Fibroblast of skin of right biceps (primary cell): ENCODE measurements at places on chromosomes 2 and 18.

- no peak for DNase-seq
These were observed 129.0 kb downstream of the EVA1A start for GRCh38 chr2:75431763-75432162.

GRCh38 chr2:126399001-126399400 is 257.0 kb upstream of the GYPC start:
- no peak for DNase-seq

GRCh38 chr2:39693245-39693644 is 27.5 kb downstream of the TMEM178A start:
- DNase-seq, result no peak

DNA sequence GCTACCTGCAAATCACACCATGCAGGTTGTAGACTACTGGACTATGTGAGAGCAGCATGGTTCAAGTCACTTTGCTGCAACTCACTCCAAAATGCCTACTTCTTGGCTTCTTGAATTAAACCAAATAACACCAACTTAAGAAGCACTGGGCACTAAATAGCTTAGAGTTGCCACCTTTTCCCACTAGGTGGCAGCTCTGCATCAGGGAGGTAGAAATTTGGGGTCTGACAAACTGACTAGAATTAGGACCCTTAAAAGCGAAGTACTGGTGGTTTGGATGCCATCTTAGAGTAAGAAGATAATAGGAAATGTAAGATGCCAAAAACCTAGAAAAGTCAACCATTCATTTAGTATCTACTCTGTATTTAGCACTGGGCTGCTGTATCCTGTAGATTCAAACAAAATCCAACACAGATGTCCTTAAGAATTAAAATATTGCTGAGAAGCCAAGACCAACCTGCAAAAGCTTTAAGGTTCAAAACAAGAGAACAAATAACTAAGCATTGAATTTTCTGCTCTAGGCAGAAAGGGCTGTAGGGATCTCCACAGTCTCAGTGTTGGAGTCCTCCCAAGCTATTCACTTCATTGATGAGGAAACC is 65.5 kb downstream of the CCBE1 start:
- DNase-seq, result peak; percentile 51

DNA sequence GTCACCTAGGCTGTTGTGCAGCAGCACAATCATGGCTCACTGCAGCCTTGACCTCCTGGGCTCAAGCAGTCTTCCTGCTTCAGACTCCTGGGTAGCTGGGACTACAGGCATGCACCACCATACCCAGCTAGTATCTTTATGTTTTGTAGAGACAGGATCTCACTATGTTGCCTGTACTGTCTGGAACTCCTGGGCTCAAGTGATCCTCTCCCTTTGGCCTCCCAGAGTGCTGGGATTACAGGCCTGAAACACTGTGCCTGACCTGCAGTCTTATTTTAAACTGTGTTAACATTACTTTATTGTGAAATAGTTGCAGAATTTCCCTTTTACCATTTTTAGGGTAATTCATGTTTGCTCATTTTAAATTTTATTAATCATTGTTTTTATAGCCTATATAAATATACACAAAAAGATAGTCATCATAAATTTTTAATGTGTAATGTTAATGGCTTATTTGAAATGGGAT is 24.6 kb downstream of the EML4 start:
- DNase-seq, result no peak

- no peak for DNase-seq
These were observed 523.5 kb upstream of the ZEB2 start for GRCh38 chr2:145043399-145043834.

- no peak for DNase-seq
These were observed 17.1 kb downstream of the RBM44 start for GRCh38 chr2:237815637-237816036.

GRCh38 chr2:228615496-228615895 is 434.0 kb upstream of the SPHKAP start:
- DNase-seq, result peak; percentile 51

- DNase-seq, result peak; percentile 91
These were observed 564.4 kb downstream of the ZEB2 start for GRCh38 chr2:143955401-143956065.

DNA sequence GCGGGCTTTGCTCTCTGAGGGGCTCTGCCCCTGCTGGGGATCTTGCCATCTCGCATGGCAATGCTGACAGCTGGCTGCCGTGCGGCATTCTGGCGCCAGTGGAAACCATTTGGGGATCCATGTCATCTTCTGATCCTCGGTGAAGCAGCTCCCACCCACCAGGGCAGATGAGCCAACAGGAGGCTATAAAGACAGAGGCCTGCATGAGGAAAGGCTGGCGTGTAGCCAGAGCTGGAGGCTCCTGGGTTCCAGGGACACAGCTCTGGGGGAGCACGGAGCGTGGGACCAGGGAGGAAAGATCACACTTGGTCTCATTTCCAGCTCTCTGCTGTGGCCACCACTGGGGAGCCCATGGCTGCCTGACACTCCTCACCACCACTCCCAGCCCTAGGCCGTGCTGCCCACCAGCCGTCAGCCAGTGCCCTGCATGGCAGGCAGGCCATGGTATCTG is 145.8 kb downstream of the ZFP36L2 start:
- DNase-seq, result peak; percentile 33
